ENCODE measurements at places on chromosomes 16 and 17.

GRCh38 chr16:13680021-13680889, 239.7 kb upstream of the ERCC4 start:
- DNase-seq, result no peak

- no peak for DNase-seq
Observed at GRCh38 chr17:78682363-78682762, 99.7 kb downstream of the CYTH1 start.

DNA sequence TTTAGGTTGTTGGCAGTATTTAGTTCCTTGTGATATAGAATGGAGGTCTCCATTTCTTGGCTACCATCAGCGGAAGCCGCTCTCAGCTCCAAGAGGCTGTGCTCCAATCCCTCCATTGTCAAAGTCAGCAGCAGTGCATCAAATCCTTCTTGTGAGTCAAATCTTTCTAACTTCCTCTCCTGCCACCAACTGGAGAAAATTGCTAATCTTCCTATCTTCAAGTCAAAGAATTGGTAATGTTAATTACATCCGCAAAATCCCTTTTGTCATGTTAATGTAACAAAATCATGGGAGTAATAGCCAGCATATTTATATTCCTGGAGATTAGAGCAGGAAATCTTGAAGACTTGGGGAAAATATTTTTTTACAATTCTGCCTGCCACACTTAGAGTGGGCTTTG, 436.4 kb upstream of the DYNLRB2 start:
- no peak for DNase-seq

DNA sequence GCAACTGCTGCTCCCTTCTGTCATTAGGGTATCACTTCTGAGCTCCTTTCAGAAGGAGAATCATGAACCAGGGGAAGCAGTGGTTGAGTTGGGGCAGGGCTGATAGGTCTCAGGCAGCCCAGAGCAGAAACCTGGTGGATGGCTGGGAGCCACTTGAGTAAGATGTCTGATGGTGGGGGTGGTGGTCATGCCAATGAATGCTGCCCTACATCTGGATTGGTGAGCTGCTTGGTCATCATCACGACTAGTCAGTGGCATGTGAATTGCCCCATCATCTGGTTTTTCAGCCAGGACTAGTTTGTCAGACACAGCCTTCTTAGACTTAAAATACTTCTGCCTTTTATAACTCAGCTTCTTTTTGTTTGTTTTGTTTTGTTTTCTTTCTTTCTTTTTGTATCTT, 2.6 kb downstream of the GID4 start:
- DNase-seq, result peak; percentile 88

DNA sequence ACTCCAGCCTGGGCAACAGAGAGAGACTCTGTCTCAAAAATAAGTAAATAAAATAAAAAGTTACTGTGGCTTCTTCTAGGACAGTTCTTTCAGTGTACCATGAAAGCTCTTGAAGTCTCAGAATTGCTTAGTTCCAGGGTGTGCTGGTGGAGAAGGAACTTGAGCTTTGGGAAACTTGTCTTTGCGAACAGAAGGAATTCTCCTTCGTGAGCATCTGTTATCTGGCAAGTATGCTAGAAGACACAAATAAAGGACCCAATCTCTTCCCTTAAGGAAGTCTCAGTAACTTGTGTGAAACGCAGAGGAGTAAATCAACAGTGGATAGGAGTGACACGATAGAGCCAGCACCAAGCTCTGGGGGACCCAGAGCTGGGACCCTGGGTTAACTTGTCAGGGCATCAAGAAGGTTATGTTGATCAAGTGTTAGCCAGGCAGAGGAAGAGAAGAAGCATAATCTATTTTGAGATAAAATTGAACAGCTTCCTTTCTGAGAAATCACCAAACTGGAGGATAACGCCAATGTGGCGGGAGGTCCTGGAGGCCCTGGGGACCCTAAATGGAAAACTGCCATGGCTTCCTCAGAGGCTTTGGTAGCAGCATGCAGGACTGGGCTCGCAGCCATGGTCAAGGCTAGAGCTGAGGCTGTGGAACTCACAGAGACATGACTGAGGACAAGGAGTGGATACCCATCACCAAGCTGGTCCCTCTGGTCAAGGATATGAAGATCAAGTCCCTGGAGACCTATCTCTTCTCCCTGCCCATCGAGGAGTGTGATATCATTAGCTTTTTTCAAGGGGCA, 72.1 kb upstream of the HAS3 start:
- DNase-seq, result no peak

- peak; percentile 59 for DNase-seq
Observed at GRCh38 chr17:76681222-76682137, 29.3 kb downstream of the MXRA7 start.

- no peak for DNase-seq
Observed at GRCh38 chr16:85190572-85190971, 78.3 kb upstream of the CIBAR2 start.

- peak; percentile 52 for DNase-seq
Observed at GRCh38 chr16:72404299-72404698, 232.3 kb upstream of the PMFBP1 start.

DNA sequence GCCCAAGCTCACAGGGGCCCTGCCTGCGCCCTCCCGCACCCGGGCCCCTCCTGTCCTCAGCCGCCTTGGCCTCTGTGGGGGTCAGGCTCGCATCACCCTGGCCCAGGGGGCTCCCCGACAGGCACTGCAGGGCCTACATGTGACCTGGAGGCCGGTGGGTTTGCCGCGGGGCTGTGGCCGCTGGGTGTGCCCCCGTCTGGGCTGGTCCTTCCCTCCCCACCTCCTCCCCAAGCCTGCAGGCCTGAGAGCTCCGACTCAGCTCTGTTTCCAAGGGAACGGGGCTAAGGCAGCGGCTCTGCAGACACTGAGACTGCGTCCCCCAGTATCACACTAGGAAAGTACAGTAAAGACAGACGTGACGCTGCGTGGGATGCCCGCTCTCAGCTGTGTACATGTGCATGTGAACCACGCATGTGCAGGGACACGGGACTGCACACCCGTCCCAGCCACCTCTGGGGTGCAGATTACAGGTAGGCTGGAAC, 16.5 kb upstream of the WDR45B start:
- no peak for DNase-seq

GRCh38 chr16:70441406-70441990, 2.6 kb upstream of the ST3GAL2 start:
- no peak for DNase-seq

- no peak for DNase-seq
Observed at GRCh38 chr16:68798398-68798797, 44.9 kb upstream of the TANGO6 start.

GRCh38 chr17:29711588-29712385, 89.1 kb upstream of the CORO6 start:
- DNase-seq, result no peak

GRCh38 chr17:50532452-50533024, at the start of gene EPN3:
Gene EPN3 (plus strand): TSS chr17:50532735. CDS start chr17:50536557, 3,822 bp downstream.
- no peak for DNase-seq

DNA sequence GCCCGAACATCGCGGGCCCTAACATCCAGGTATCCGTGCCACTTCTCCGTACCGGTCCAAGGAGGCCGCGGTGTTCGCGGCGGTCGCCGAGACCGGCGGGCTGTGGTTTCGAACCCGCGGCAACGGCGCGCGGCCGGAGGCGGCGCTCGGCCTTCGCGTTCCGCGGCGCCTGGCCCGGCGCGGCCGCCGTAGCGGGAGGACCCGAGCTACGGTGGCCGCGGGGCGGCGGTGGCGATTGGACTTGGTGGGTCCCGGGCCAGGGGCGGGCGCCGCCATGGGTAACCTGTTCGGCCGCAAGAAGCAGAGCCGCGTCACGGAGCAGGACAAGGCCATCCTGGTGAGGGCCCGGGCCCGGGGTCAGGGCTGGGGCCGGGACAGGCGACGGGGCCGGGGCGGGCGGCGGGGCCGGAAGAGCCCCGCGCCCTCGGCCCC, at the start of gene CHMP6:
CHMP6 (plus strand) TSS at position 197 of the 432 bp plus-strand sequence; CDS start at position 275, 78 bp downstream.
- peak; percentile 90 for DNase-seq

- no peak for DNase-seq
Observed at GRCh38 chr16:22672830-22673210, 141.1 kb upstream of the HS3ST2 start.

DNA sequence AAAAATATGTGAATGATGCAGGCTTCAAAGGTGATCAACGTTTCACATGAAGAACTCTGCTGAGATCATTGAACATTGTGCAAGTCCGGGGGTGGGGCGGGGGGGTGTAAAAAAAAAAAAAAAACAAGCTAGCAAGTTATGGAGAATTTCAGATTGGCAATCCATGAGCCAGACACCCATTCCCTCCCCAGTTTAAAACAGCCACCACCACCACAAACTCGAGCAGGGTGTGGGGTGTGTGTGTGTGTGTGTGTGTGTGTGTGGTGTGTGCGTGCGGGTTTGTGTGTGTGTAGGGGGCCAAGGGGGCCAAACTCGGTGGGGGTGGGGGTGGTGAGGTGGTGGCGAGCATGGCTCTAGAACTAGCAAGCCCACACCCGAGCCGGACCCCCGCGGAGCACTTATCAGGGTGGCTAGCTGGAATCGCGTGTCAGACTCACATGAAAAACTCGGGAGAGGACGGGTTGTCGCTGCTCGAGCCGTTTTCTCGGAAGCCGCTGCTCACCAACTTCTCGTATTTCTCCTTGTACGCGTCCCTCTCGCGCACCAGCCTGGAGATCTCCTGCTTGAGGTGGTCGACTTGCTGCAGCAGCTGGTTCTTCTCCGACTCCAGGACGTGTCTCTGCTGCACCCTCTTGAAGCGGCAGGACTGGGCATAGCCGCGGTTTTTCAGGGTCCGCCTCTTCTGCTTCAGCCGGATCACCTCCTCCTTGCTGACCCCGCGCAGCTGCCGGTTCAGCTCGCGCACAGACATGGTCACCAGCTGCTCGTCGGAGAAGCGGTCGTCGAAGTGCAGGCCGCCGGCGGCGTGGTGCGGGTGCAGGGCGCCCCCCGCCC, 2.0 kb downstream of the MAF start:
- DNase-seq, result no peak

GRCh38 chr17:65097110-65097509, 40.1 kb upstream of the RGS9 start:
- no peak for DNase-seq

GRCh38 chr16:23423496-23424049, 29.4 kb downstream of the COG7 start:
- DNase-seq, result peak; percentile 98

DNA sequence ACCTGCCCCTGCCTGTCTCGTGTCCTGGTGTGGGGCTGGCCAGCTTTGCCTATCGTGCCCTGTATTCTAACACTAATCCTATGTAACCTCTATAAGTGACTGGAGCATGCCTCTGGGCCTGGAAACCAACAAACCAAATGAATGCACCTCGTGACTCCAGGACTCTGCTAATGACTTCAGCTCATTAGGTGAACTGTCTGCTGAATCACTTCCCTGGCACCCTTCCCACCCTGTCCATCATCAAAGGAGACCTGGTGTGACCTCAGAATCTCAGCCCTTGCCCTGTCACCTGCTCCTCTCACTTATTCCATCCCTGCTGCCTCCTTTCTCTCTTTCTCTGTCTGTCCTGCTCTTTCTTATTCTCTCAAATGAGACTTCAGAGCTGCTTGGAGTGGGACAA, 322.4 kb downstream of the CBLN1 start:
- no peak for DNase-seq

DNA sequence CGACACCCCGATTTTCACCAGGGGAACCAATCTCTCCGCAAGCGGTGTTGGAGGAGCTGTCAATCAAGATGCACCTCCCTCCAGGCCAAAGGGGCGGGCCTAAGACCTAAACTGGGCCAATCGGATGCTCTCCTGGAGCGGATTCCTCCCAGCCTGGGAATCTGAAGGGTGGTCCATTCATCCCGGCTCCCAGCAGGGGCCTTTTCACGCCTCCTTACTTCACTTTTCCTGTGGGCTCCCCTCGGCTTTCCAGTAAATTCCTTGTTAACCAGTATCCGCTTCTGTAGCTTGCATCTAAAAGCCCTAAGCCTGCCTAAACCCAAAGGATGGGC, 17.1 kb downstream of the C16orf74 start:
- no peak for DNase-seq

GRCh38 chr17:21033350-21033749, 9.5 kb downstream of the USP22 start:
- DNase-seq, result peak; percentile 33

GRCh38 chr17:81040791-81041337, 5.9 kb downstream of the BAIAP2 start:
- no peak for DNase-seq

DNA sequence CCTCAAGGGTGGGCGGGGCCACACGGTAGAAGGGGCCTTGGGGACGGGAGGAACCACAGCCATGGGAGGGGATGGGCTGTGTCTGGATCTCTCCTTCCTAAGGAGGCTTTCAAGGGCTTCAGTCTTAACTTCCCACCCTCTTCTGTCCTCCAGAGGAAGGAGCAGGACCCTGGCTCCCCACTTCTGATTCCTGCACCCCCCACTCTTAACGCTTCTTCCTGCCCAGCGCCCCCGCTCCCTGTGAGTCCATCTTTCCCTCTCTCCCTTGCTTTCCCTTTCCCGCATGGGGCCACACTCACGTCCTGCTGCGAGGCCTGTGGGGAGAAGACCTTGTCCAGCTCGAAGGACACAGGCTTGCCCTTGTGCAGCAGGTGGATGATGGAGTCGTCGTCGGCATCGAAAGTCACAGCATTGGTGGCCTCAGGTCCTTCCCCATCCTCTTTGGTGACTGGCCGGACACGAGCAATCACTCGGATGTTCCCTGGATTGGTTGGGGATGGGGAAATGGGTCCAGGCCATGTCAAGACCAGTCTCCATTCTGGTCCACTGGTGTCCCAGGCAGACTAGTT, 29.7 kb downstream of the KATNB1 start:
- DNase-seq, result no peak

- no peak for DNase-seq
Observed at GRCh38 chr17:38606646-38607611, 1.2 kb upstream of the SRCIN1 start.

DNA sequence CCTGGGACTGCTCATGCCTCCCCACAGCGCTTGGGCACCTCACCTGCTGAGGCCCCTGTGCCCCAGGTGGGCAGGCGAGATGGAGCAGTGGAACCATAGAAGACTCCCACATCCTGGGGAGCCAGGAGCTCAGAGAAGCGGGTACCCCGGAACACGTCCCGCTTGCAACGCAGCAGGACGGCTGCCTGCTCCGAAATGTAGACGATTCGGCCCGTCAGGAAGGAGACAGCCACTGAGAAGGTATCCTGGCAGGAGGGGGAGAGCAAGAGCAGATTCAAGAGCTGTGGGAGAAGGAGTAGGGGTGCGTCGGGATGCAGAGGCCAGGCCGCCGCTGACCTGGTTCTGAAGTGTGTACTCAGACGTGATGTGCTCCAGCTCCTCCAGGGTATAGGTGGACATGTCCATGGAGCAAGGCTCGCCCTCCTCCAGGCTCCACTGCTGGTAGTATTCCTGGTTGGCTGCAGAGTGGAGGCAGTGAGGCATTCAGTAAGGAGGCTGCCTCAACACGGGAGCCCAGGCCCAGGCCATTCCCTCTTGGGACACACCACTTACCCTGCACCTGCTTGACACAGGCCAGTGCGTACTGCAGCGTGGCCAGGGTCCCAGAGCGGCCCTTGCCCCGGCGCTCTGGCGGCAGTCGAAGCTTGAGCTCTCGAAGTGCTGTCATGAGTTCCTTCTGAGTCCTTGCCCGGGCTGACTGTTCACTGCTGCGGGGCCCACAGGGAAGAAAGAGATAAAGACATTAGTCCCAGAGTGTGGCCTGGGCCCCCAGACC, 2.6 kb downstream of the PER1 start:
- no peak for DNase-seq

GRCh38 chr16:67259705-67260104, 10.9 kb downstream of the SLC9A5 start:
- no peak for DNase-seq
